CD8-positive, alpha-beta memory T cell (primary cell): ENCODE measurements at places on chromosomes 2 and 18. TPM values are rescaled to one million over a fixed set of nuclear protein-coding genes. Genes with fewer than 3 reads are reported as not detected.
A peak's percentile ranks its signal among the peaks of the same experiment; 100 is the strongest.

Gene NT5DC4
- total RNA-seq: not detected

Gene UGT1A5
- total RNA-seq: not detected

Gene KCNIP3
- not detected for total RNA-seq

GRCh38 chr2:144151851-144152250, 368.1 kb downstream of the ZEB2 start:
- H3K4me1 ChIP-seq: no peaks in the 10 kb centered on the region
- no peaks in the 10 kb centered on the region for H3K27me3 ChIP-seq
- no peak overlapping the region for H3K4me3 ChIP-seq
- H3K27ac ChIP-seq: no peak overlapping the region
- DNase-seq: no peak

GRCh38 chr18:23179416-23179815, 44.1 kb downstream of the CABLES1 start:
- no peak overlapping the region for H3K4me3 ChIP-seq
- H3K36me3 ChIP-seq: no peaks in the 10 kb centered on the region
- no peak overlapping the region for H3K27ac ChIP-seq

- no peak overlapping the region for H3K4me3 ChIP-seq
- H3K27me3 ChIP-seq: no peaks in the 10 kb centered on the region
- no peaks in the 10 kb centered on the region for H3K36me3 ChIP-seq
Measured at GRCh38 chr2:45904267-45904945, 252.9 kb downstream of the PRKCE start.

DNA sequence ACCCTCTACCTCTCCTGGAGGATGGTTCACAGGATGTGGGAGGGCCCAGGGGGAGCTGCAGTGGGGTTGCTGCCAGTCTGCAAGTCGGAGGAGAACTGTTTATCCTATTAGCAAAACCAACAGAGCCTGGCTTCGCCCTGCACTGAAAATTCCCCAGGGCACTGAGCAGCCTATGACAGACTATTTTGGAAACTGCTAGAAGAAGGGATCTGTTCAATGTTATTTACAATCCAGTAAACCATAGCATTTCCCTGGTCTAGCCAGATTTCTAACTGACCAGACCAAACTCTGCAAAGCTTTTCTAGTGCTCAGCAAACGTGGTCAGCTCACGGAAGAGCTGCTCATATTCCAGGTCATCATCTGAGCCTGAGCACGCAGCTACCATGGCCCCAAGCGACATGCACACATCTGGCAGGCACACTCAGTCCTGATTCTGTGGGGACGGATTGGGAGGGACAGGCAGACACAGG, 64.8 kb upstream of the PID1 start:
- no peaks in the 10 kb centered on the region for H3K36me3 ChIP-seq
- no peak overlapping the region for H3K27ac ChIP-seq
- no peak for DNase-seq
- no peak overlapping the region for H3K4me3 ChIP-seq

GRCh38 chr2:129923265-129924091, 56.0 kb upstream of the RAB6C start:
- no peak for DNase-seq
- no peaks in the 10 kb centered on the region for H3K4me1 ChIP-seq
- no peaks in the 10 kb centered on the region for H3K36me3 ChIP-seq
- no peak overlapping the region for H3K4me3 ChIP-seq
- H3K27ac ChIP-seq: no peak overlapping the region

DNA sequence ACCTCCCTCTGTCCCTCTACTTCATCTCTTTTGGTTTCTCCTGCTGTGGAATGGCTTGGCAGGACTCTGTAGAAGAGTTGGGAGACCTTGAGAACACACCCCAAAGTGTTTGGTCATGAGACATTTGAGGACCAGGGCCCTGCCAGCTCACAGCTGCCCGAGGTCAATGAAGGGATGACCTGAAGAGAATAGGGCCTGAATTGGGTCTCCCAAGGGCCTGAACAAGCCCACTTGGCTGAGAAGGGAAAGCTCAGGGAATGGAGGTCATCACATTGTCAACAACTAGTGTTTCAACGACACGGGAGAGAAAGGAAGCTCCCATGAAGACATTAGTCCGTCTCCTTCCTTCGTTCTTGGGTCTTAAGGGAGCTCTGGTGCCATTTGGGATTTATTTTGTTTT, 52.8 kb downstream of the TTC32 start:
- DNase-seq: no peak
- H3K36me3 ChIP-seq: no peaks in the 10 kb centered on the region
- H3K27me3 ChIP-seq: no peaks in the 10 kb centered on the region
- no peak overlapping the region for H3K27ac ChIP-seq
- H3K4me1 ChIP-seq: no peaks in the 10 kb centered on the region

DNA sequence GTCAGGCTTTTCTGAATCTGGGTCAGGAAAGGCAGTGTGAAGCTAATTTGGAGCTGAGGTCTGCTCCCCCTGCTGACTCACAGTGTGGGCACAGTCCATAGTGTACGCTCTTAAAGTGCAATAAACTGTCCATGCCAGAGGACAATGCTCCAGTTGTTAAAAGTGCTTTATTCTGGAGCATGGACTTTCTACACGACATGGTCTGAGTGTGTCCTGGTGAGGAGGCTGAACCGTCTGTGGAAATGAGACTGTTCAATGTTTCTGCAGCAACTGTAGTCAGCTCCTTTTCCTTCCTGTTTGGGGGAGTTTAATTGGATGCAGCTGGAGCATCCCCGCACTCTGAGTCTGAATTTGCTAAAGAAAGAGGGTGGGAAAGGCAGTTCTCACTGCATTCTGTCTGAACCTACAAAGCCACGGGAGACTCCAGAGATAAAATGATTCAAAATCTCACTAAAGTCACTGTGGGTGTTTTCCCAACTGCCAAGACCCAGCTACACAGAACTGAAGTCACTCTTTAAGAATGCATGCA, 110.2 kb upstream of the TRIB2 start:
- no peak overlapping the region for H3K27ac ChIP-seq
- no peak for DNase-seq
- H3K27me3 ChIP-seq: no peaks in the 10 kb centered on the region
- H3K4me3 ChIP-seq: no peak overlapping the region
- H3K36me3 ChIP-seq: no peaks in the 10 kb centered on the region

DNA sequence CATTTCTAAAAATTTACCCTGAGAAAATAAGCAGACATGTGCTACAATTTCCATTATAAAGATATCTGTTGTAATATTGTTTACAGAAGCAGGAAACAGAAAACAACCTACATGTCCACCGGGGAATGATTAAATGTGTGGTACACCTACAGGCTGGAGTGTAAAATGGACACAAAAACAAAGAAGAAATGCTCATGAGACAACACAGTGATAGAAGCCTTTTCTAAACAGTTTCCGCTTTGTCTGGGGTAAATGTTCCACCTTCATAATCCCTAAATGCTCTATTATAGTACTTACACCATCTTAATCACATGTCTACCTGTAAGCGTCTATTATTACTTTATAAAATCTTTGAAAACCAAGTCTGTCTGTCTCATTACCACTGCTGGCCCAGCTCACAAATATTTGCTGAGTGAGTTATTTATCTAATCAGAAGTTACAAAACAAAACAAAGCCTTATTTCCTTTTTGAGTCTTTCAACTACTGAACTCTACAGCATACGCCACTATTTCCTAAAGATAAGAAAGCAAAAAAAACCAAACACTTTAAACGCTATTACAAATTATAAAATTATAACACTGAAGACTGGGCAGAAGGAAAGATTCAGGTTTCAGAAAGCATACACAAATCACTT, 95.3 kb downstream of the PIGN start:
- H3K36me3 ChIP-seq: no peaks in the 10 kb centered on the region
- DNase-seq: no peak
- H3K27ac ChIP-seq: no peak overlapping the region
- H3K4me1 ChIP-seq: peaks cover 17% of the 10 kb centered on the region
- no peak overlapping the region for H3K4me3 ChIP-seq
- H3K27me3 ChIP-seq: no peaks in the 10 kb centered on the region

DNA sequence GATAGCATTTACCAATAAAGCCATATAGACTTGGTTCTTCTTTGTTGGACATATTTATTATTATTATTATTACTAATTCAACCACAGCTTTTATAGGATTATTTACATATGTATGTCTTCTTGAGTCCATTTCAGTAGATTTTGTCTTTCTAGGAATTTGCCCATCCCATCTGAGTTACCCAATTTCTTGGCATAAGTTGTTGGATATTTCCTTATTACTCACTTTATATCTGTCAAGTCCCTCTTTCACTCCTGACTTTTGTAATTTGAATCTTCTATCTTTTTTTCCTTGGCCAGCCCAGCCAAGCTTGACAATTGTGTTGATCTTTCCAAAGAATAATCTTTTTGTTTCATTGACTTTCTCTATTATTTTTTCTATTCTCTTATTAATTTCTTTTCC, 543.7 kb downstream of the SUCLG1 start:
- H3K27ac ChIP-seq: no peak overlapping the region
- no peaks in the 10 kb centered on the region for H3K4me1 ChIP-seq
- DNase-seq: no peak
- no peaks in the 10 kb centered on the region for H3K36me3 ChIP-seq
- no peak overlapping the region for H3K4me3 ChIP-seq

DNA sequence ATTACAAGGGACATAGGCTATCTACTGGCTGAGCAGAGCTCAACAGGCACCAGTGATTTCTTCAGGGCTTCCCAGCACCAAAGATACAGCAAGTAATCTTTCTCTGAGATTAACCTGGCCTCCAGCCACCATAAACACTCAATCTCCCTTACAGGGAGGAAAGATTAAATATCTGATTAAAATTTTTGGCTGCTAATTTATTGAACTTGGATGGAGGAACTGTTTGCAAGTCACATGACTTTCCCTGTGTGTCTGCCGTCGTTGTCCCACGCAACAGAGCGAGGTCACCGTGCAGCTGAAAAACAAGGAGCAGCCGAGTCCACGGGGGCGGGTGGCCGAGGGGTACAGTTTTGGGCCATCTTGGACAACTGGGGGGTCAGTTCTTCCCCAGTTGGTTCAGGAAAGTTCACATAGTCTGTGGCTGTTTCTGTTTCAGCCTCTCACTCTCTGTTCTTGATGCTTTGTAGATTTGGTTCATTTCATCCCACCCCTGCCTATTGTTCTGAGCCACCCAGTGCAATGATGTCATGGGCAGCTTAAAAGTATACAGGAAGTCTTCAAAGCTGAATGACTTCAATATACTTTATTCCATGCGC, 186.8 kb upstream of the CTAGE1 start:
- no peak overlapping the region for H3K27ac ChIP-seq
- no peaks in the 10 kb centered on the region for H3K27me3 ChIP-seq

DNA sequence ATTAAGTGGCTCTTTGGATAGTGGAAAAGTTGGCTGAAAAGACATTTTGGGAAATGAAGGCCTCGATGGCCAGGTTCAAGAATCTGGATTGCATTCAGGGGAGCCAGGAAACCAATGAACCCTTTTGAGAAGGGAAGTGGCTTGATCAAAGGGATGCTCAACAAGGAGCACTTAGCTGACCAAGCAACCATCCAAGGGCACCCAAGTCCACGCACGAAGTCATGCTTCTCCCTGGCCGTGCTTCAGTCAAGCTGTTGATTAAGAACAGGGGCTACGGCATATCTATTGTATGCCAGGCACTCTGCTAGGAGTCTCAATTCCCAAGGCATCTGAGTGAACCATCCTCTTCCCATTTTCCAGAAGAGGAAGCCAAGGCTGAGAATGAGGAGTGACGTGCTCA, 185.8 kb upstream of the GLI2 start:
- H3K4me3 ChIP-seq: no peak overlapping the region
- H3K27ac ChIP-seq: no peak overlapping the region
- no peaks in the 10 kb centered on the region for H3K27me3 ChIP-seq

GRCh38 chr2:166653185-166653813, 159.2 kb upstream of the SCN7A start:
- H3K4me1 ChIP-seq: no peaks in the 10 kb centered on the region
- no peak overlapping the region for H3K4me3 ChIP-seq
- no peaks in the 10 kb centered on the region for H3K36me3 ChIP-seq
- DNase-seq: no peak

DNA sequence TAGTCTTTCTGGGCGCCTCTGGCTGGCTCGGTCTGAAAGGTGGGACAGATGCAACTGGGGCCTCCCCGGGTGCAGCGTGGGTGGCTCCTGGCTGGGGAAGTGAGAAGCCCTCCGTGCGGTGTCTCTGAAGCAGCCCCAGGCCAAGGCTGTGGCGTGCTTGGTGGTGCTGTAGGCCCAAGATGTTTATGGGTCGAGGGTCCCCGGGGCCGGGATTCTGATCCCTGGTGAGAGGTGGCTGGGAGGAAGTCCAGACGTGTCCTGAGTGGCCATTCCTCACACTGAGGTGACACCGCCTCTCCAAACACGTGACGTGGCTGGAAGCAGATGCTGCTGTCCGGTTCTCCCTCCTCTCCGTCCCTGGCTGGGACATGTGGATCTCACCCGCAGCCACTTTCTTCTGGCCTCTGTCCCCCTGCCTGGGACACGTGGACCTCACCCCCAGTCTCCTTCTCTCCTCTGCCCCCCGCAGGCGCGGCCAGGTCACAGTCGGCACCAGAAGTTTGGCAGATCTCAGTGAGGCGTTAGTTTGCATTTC, 12.6 kb downstream of the RTP5 start:
- no peaks in the 10 kb centered on the region for H3K36me3 ChIP-seq
- peak; percentile 52 for DNase-seq
- peak overlapping the region; percentile 49 for H3K27ac ChIP-seq

- H3K27me3 ChIP-seq: no peaks in the 10 kb centered on the region
- no peak overlapping the region for H3K27ac ChIP-seq
- no peaks in the 10 kb centered on the region for H3K4me1 ChIP-seq
Measured at GRCh38 chr2:39723946-39724827, 54.9 kb downstream of the THUMPD2 start.

- no peak overlapping the region for H3K4me3 ChIP-seq
- no peaks in the 10 kb centered on the region for H3K36me3 ChIP-seq
- no peak for DNase-seq
- H3K4me1 ChIP-seq: no peaks in the 10 kb centered on the region
- H3K27ac ChIP-seq: no peak overlapping the region
- H3K27me3 ChIP-seq: no peaks in the 10 kb centered on the region
Measured at GRCh38 chr2:238099714-238100048, 459 bp upstream of the ESPNL start.

- no peaks in the 10 kb centered on the region for H3K36me3 ChIP-seq
- no peak for DNase-seq
- no peak overlapping the region for H3K4me3 ChIP-seq
- no peaks in the 10 kb centered on the region for H3K27me3 ChIP-seq
- H3K4me1 ChIP-seq: no peaks in the 10 kb centered on the region
- H3K27ac ChIP-seq: no peak overlapping the region
Measured at GRCh38 chr2:149068996-149069888, 30.7 kb downstream of the LYPD6B start.

- no peak overlapping the region for H3K27ac ChIP-seq
- DNase-seq: no peak
- no peaks in the 10 kb centered on the region for H3K36me3 ChIP-seq
- no peaks in the 10 kb centered on the region for H3K4me1 ChIP-seq
Measured at GRCh38 chr2:11090187-11090586, 65.1 kb upstream of the SLC66A3 start.

DNA sequence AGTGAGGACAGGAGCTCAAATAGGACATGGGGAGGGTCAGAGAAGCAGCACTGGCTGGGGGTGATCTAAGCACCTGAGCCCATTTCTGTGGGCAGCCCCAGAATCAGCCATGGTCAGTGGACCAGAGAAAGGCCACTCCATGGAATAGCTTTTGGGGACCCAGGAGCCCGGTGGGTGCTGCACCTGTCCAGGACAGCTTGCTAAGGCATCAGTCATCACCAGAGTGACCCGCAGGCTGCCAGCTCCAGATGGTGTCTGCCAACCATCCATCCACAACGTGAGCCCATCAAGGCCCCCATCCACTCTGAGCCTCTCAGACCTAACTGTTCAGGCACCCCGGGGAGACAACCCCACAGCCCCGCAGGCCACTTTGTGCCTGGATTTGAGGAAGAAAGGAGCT, 23.6 kb upstream of the COL6A3 start:
- H3K27me3 ChIP-seq: no peaks in the 10 kb centered on the region
- no peak overlapping the region for H3K4me3 ChIP-seq
- H3K4me1 ChIP-seq: peaks cover 79% of the 10 kb centered on the region
- DNase-seq: no peak
- H3K27ac ChIP-seq: no peak overlapping the region
